ENCODE measurements at places on chromosomes 5 and 9.

- DNase-seq: no peak
These were observed 103.1 kb upstream of the IRX4 start for GRCh38 chr5:1985781-1986180.

DNA sequence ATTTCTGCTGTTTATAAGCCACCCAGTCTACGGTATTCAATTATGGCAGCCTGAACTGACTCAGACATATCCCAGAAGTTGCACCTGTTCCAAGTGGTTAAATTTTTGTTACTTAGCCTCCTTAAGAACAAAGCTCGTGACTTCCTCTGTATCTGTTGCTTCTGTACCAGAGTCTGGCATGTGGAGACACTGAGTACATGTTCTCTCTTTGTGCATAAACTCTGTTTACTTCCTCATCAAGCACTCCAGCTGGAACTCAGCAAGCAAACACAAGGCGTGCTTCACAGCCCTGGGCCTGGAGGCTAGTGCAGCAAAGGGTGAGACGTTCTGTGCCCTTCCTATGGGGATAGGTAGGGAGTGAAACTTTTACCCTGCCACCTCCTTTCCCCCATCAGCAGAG is 19.0 kb downstream of the C9orf152 start:
- DNase-seq: no peak

- DNase-seq: no peak
These were observed 43.3 kb upstream of the ZNF622 start for GRCh38 chr5:16508730-16509531.

DNA sequence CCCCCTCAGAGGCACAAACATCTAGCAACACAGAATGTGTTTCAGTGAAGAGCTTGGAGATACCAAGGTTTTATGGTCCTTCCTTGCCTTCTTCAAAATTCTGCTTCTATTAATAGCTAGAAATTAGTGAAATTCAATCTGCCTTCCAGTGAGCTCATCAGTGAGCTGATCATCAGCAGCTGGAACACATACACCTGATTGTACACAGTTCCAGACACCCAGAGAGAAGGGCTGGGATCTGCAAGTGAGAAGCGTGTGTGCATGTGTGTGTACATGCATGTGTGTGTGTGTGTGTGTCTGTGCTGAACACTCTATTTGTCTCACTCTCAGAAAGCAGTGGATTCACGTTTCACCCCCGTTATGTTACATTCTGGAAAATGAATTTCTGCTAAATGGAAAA is 28.5 kb downstream of the CFAP90 start:
- no peak for DNase-seq

DNA sequence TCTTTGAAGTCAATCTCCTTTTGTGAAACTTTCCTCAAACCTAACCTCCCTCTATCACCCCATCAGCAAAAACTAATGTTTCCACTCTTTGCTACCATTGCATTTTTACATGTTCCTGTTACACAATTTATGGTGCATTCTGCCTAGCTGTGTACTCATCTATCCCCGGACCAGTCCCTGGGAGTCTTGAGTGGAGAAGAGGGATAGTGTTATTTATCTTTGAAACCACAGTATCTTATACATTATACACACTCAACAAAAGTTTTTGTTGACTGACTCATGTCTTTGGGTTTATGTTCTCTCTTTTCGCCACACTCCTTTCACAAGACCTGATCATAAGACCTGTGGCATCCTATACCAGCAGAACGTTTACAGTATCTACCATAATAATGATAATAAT is 26.4 kb downstream of the TNFAIP8 start:
- no peak for DNase-seq

- no peak for DNase-seq
These were observed 14.8 kb upstream of the C5orf46 start for GRCh38 chr5:147921136-147921535.

DNA sequence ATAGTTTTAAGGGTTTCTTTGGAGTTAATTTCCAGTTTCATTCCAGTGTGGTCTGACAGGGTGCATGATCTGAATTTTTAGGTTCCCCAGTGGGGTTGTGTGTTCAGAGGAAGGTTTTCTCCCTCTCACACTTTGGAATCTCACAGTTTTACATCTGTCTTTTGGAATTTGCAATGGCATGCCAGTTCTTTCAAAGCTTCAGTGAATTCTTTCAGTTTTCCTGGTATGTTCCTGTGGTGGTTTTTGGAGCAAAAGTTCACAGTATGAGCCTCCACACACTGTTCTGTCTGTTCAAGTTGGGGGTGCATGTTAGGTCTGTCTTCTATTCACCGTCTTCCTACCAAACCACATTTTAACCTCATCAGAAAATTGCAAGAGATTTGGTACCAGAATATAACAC is 624.2 kb downstream of the KCTD16 start:
- no peak for DNase-seq

GRCh38 chr5:761059-761771 is 23.3 kb downstream of the ZDHHC11B start:
- DNase-seq: no peak

- no peak for DNase-seq
These were observed 530.8 kb upstream of the CLINT1 start for GRCh38 chr5:158389786-158390185.

GRCh38 chr9:34547960-34548611 is 25.3 kb upstream of the ENHO start:
- peak; percentile 41 for DNase-seq

DNA sequence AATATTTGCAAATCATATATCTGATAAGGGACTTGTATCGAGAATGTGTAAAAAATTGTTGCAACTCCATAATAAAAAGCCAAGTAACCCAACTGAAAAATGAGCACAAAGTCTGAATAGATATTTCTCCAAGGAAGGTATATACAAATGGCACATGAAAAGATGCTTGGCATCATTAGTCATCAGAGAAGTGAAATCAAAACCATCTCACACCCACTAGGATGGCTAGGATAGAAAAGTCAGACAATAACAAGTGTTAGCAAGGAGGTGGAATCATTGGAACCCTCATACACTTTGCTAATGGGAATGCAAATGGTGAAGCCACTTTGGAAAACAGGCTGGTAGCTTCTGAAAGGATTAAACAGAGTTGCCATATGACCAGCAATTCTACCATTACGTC is 182.7 kb downstream of the ERCC6L2 start:
- no peak for DNase-seq

- no peak for DNase-seq
These were observed 82.7 kb upstream of the IL7R start for GRCh38 chr5:35773967-35774366.

DNA sequence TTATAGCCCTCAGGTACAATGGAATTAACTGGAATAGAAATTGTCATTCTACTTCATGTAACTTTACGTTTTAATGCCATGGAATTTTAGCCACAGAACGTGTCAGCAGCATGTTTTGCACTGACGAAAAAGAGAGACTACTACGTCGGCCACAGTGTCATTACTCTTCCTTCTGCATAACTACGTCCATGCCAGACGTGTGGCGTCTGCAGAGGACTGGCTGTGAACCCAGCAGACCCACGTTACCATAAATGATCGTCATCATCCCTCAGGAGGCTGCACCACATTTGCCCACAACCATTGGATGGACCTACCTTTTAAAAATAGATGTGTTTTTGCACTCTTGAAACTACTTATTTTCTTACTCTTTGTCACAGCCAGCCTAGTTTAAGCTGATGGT is 63.8 kb upstream of the ATG10 start:
- DNase-seq: no peak

GRCh38 chr5:64458948-64459347 is 46.9 kb upstream of the RGS7BP start:
- no peak for DNase-seq

- DNase-seq: no peak
These were observed 650 bp downstream of the ELP1 start for GRCh38 chr9:108933231-108933717.

GRCh38 chr5:93300309-93300923 is 280.6 kb downstream of the NR2F1-AS1 start:
- DNase-seq: no peak

DNA sequence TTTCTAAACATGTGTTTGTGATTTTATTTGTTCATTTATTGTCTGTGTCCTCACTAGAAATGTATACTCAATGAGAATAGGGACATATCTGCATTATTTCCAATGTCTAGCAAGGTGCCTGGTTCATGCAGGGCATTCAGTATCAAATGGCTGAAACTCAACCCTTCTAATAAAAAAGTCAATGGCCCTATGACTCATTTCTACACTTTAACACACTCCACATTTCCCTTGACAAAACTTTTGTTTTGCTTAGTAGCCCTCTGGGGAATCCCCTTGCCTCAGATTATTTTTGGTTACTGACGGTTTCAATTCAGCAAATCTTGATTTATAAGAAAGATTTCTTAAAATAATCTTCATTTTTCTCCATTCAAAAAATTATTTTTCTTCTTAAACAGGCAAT is 206.0 kb upstream of the DMRTA1 start:
- DNase-seq: peak; percentile 54

DNA sequence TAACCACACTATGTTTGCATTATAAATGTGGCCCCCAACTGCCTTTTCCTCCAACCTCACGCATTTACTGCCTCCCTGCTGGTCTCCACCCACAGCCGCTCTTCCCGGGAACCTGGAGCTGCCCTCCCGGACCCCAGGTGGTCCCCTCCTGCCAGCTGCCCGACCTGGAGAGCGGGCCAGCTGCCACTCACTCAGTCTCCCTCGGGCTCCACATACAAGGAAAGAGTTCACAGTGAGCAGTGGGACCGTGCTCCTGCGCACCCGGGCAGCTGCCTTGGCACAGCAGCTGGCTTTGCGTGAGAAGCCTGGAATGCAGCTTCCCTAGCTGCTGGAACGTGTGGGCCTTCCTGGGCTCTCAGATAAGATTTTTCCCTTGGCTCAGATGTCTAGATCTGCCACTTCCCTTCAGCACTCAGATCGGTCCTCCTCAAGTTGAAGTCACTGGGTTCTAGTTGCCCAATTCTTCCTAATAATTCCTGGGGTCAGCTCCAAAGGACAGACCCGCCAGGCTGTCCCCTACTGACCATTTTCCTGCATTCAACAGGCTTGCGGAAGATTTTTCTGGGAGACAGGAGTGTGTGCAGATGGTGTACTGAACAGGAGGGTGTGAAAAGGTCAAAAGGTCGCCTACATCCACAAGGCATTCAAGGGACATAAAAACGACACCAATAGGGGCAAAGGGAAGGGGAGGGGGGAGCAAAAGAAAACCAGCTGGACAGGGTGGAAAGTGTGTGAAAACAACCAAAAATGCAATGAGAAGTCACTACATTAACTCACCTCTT is 69.1 kb downstream of the MYO10 start:
- no peak for DNase-seq

GRCh38 chr5:43437062-43437660 is 25.0 kb upstream of the CCL28 start:
- no peak for DNase-seq

- no peak for DNase-seq
These were observed 33.3 kb downstream of the SH3PXD2B start for GRCh38 chr5:172421020-172421419.

GRCh38 chr5:162514116-162514515 is 446.5 kb downstream of the GABRG2 start:
- no peak for DNase-seq

DNA sequence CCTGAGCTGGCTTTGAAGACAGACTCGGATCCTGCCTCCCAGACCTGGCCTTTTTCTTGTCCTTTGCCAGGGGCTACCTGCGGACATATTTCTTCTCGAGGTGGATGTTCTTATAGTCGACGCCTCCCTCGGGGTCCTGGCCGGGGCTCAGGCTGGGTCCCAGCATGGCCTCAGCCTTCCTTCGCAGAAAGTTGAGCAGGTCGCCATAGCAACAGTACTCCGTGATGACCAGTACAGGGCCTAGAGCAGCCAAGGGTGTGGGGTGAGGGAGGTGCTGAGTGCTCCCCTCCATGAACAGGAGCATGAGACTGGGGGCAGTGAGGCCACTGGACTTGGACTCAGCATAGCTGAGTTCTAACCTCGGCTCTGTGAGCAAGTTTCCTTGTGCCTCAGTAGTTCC is 26.7 kb downstream of the CSF1R start:
- DNase-seq: no peak

GRCh38 chr9:1051210-1051583 is 1.0 kb downstream of the DMRT2 start:
- no peak for DNase-seq

- no peak for DNase-seq
These were observed 4.0 kb downstream of the SLC2A6 start for GRCh38 chr9:133474853-133475252.

- peak; percentile 52 for DNase-seq
These were observed at the start of gene SMIM3 for GRCh38 chr5:150778517-150779396. SMIM3 (plus strand) TSS chr5:150778757; CDS start chr5:150795441, 16,684 bp downstream.

DNA sequence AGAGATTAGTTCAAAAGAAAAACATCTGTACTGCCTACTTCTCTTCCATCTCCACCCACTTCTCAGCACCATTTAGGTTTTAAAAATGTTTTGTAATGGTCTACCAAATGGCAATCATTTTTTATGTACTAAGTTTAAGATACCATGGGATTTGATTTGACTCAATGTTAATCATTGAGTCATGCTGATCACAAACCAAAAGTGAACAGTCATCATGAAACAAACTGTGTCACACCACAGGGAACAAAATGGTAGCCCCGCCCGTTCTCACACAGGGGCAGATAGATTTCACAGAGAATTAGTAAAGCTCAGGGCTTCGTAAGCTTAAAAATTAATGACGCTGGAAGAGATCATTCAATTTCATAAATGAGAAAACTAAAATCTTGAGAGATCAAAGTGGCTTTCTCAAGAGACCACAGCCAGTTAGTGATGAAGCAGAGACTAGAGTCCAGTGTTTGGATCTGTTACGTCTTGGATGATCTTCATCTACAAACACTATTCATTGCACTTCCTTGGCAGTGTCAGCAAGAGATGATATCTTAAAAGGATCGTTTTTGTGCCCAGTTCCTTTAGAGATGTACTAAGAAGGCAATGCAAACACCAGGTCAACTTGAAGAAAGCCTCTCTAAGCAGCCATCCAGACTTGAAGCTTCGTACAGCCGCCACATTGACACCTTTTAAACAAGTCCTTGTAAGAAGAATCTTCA is 33.9 kb upstream of the TRIO start:
- peak; percentile 86 for DNase-seq

- DNase-seq: no peak
These were observed 54.5 kb downstream of the BNC2 start for GRCh38 chr9:16816011-16816410.

- no peak for DNase-seq
These were observed 73.2 kb downstream of the APTX start for GRCh38 chr9:32928145-32928763.

GRCh38 chr5:88924330-88924657 is 41.3 kb upstream of the MEF2C start:
- no peak for DNase-seq

All from GM12865 (cell line).